ENCODE measurements at places on chromosomes 11 and 22.
A peak's percentile ranks its signal among the peaks of the same experiment; 100 is the strongest.

DNA sequence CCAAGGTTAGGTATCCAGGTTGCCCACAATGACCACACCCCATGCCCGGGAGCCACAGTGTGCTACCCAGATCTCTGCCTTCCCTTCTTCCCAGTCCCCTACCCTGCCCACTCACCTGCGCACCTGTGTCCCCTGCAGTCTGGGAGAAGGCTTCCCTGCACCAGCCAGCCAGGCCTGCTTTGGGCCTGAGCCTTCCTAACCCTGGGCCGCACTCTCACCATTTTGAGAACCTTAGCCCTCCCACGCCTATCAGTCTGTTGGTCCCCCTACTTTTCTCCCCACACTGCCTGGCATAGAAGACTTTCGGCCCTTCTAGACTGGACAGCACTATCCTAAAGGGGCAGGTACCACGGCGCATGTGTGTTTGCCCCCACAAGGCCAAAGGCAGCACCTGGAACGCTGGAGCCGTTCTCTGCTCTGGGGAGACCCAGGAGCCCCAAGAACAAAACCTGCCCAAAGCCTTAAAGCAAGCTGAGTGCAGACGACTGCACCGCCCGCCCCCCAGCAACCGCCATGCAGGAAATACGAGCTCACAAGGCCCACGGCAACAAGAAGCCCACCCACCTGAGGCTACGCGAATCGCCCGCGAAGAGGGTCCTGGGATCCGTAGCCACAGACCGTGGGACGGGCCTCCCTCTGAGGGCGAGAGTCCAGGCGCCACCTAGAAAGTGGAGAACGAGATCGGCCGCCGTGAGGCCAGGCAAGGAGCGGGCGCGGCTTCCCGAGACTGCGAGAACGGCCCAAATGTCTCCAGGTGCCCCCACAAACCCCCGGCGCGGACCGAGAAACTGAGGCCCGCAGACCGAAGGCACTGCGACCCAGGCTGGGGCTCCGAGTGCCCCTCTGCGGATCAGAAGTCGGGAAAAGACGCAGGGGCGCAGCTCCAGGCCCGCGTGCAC, 546 bp downstream of the GNB1L start:
- DNase-seq = peak; percentile 31

- peak; percentile 88 for DNase-seq
These were observed at the start of gene LRRC75B for GRCh38 chr22:24592851-24593558. LRRC75B (minus strand) TSS chr22:24593073; CDS start chr22:24593039, 34 bp downstream.

DNA sequence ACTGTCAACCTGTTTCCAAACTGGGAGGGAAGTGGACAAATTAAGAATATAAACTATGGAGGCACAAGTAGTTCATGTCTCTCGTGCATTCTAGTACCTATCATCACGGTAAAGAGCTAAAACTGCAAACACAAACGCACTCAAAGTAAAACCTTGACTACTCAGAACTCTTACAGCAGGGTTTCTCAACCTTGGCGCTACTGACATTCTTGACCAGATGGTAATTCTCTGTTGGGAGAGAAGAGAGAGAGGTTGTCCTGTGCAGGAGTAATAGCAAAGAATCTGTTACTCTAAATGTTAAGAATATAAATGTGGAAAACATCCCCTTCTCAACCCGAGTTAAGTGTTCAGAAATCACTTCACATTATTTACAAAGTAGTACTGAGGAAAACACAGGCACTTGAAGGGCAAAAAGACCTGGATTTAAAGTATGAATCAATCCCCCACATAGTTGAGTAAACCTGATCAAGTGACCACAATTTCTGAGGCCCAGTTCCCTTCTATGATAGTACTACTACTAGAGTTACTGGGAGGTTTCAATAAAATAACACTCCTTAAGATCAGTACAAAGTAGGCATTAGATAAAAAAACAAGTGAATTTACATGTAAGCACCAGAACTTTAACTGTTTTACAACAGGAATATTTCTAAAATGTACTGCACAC, 73.1 kb upstream of the ARHGAP32 start:
- no peak for DNase-seq

GRCh38 chr11:78132475-78132874, 7.0 kb downstream of the ALG8 start:
- no peak for DNase-seq

DNA sequence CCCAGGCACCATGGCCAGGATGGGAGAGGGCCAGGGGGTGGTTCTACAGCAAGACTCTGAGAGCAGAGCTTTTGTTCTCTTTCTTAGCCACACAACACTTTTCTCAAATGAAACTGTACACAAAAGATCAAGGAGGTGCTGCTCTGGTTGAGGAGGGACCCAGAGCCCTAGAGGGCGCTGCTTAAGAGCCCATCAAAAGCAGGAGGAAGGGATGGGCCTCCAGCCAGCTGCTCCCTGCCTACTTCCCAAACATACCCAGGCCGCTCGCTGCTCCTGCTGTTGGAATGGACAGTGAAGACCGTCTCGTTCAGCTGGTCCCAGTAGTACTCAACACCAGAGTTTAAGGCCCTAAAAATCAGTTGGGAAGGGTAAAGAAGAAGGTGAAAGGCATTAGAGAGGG, 18.4 kb upstream of the CHRM4 start:
- DNase-seq = no peak

DNA sequence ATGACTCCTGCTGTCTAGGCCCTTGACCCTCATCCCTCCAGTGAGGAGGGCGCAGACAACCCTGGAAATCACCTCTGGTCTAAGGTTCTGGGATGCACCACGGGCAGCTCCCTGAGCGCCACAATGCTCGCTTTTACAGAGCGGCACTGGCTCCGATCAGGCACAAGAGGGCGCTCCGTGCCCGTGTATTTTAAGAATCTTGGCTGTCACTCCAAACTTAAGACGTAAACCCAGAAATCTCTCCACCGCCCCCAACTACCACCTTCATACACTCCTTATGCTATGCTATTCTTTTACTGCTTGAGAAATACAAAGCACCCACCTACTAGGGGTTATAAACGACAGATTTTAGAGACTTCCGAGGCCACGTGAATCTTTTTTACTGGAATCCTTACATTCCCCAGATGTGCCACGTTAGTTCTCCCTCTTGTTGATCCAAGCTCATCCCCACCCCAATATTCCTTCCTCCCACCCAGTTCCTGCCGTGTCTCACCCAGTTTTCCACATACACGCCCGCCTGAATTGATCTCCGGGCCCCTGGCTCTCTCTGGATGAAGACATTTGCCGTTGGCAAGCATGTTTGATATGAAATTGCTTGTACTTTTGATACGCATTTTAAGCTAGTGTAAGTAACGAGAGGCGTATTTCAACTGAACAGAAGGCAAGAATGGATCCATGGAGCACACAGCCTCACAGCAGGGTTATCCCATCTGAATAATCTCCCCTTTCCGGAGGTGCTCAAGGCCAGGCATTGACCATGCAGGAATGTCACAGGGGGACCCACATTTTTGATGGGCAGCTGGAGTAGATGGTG, 453.5 kb downstream of the OPCML start:
- peak; percentile 71 for DNase-seq

DNA sequence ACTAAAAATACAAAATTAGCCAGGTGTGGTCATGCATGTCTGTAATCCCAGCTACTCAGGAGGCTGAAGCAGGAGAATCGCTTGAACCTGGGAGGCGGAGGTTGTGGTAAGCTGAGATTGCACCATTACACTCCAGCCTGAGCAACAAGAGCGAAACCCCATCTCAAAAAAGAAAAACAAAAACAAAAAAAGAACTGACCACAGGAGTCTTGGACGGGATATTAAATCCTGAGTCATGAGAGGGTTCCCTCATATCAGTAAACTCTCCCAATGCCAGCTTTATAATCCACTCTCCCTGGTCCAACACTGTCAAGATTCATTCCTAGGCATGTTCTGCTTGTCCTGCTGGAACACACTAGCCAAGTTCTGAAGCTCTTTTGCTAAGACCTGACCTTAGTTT, 61.5 kb upstream of the EP300 start:
- DNase-seq = peak; percentile 52

DNA sequence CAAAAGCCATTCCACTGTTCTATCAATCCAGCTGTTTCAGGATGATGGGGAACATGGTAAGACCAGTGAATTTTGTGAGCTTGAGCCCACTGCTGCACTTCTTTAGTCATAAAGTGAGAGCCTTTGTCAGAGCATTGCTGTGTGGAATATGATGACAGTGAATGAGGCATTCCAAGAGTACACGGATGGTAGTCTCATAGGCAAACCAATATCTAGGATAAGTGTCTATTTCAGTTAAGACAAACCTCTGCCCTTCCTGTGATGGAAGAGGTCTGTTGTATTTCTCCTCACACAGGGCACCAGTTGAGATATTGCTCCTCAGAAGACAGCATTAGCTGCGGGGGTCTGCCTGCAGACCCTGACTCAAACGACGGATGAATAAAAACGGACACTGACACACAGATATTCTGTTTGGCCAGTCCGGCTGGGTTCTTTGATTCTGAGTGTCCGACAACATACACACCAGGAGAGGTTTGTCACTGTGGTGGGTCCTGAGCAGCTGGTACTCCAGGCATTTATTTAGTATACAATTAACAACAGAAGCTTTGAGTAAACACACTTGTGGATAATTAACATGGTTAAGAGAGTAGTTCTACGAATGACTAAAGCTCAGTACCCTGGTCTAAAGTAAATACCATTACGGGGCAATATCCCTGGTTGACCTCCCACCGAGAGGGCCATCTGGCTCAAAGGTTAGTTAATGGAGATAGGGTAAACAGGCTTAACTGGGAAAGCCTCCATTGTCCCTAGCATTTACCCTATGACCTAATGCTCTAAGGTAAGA, 121.7 kb downstream of the ZNF280B start:
- DNase-seq = no peak

DNA sequence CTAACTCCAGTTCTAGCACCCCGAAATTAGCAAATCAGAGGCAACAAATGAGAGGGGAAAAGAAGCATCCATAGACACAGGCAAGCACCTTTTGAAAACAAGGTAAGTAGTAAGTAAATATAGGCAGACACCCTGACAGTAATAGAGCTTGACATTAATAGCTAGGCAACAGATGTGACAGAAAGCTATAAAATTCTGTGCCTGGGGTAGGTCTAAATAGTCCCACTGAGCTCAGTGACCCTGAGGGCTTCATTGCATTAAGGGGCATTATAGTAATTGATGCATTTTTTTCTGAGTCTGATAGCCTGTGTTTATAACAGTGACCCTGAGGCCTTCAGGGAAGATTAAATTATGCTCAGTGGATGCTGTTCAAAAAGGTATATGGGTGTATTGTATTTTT, 197.1 kb downstream of the HIPK3 start:
- DNase-seq = no peak

DNA sequence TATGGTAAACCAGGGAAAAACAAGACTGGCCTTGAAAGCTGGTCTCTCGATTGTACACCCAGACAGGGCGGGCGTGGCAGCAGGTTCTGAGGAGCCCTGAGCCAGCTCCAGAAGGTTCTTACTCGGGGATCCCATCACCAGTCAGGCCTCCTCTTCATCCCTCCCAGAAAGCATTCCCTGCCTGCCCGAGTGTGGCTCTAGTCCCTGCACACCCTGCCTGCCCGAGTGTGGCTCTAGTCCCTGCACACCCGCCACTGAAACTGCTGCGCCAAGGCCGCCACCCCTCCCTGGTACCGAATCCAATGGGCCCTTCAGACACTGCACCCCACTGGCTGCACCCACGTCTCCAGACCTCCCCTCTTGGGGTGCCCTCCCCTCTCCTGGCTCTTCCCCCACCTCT, 30.1 kb downstream of the KIAA0930 start:
- no peak for DNase-seq

- no peak for DNase-seq
These were observed 64.8 kb upstream of the NAV2 start for GRCh38 chr11:19647816-19648215.

DNA sequence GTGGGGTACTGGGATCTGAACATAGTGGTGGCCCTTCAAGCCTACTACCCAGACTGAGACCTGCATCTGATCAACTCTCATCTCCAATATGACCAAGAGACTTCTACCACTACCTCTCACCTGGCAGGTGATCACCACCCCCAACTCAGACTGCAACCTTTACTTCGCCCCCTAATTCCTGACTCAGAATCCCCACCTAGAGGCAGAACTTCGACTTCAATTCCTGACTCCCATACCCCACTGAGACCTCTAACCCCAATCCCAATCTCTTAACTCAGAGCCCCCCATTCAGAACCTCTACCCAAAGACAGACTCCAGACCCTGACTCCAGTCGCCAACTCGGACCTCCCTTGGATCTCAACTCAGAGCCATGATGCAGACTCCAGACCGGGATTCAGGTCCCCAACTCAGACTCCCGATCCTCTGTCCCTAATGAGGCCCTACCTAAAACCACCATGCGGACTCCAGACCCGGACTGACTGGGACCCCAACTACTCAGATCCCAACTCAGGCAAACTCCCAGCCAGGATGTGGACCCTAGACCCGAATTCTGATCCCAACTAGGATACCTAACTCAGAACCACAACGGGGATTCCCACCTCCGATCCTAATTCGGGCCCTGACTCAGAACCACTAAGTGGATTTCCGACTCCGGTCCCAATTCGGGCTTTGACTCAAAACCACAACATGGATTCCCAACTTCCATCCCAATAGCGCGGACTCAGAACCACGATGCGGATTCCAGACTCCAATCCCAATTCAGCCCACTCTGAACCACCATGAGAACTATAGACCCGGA, 1.2 kb downstream of the KCNQ1OT1 start:
- peak; percentile 58 for DNase-seq

DNA sequence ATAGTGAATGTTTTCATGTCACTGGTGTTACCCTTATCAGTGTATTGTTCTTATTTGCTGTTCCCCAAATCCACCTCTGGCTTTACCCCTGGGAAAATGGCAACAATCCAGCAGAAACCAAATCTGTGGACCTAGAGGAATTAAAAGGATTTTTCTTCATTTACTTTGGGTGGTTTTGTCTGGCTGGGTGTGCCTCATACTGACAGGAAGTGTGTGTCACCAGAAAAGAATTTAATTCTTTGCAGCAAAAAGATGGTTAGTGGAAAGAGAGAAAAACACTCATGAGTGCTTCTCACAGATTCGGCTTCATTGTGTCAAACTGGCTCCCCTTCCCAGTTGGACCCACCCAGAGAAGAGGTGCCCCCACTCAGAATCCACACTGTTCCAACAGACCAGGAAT, 38.9 kb downstream of the FZD4 start:
- peak; percentile 88 for DNase-seq

DNA sequence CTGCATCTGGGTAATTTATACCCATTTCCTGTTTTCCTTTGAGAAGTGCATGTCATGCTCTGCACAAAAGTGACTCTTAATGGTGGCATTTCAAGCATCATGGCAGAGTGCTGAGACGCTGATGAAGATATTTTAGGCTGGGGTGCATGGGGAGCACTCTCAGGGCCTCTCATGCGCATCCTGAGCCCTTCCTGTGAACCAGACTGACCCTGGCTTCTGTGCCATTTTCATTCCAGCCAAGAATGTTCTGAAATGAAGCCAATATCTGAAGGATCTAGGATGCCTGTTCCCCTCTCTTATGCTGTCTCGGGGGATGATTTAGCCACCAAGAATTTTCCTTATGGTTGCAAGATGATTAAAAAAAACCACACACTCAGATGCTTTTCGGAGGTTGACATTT, 61.5 kb downstream of the MIAT start:
- DNase-seq = peak; percentile 93

Measured in GM23248 (cell line).